ENCODE measurements at places on chromosomes 5 and 9.
A peak's percentile ranks its signal among the peaks of the same experiment; 100 is the strongest.

- DNase-seq: no peak
These were observed 7.4 kb downstream of the DMRTA1 start for GRCh38 chr9:22454016-22454415.

GRCh38 chr9:116736399-116737151, 49.5 kb downstream of the TRIM32 start:
- DNase-seq: no peak

- no peak for DNase-seq
These were observed 17.6 kb downstream of the CAMK2A start for GRCh38 chr5:150271923-150272322.

DNA sequence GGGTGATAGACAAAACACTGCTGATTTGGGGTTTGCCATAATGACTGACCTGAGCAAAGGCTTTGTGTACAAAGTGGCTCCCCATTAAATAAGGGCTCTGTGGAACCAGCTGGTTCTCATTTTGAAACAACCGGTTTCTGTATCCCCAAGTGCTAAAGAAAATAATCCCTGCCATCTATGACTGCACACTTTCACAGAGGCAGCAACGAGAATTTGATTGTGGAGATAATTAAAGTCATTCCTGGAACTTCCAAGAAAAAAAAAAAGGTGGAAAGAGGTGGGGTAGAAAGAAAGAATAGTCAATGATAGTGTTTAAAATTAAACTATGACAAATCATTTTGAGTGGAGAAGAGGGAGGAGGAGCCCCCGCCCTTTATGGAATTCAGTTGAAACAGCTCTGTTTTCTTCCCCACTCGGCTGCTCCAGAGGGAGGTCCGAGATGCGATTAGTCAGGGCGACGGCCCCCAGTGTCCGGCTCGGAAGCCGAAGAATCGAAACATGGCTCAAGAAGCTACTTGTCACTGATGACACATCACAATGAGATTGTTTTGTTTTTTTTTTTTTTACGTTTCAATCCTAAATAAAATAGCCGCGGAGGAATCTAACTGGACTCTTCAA, 38.4 kb downstream of the EBF1 start:
- DNase-seq: no peak

- DNase-seq: no peak
These were observed 160.5 kb downstream of the ENTREP1 start for GRCh38 chr9:69485466-69485865.

DNA sequence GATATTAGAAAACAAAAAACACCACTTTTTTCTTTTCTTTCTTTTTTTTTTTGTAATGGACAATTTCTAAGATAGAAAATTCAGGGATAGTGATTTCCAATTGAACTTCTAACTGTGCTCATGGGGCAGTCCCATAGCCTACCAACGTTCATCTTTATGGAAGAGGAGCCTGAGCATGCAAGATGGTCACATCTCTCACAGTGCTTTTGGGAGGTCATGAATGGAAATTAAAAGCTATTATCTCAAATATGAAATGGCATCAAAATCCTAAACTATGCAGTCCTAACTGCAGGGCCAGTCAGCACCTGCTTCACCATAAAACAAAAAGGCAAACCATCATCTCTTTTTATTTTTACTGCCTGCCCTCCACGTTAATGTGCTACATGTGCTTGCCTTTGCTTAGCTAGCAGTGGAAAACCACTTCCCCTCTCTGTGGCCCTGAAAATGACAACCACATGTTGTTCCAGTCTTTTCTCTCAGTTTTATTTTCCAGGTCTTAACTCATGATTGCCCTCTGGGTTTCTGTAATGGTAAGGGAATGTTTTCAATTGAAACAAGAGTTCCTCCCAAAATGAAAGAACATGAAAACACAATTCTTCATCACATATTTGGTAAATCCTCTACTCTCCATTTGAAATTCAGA, 16.7 kb downstream of the IFNB1 start:
- DNase-seq: no peak

GRCh38 chr5:5492087-5492933, 69.8 kb downstream of the ICE1 start:
- no peak for DNase-seq

- DNase-seq: no peak
These were observed 17.8 kb downstream of the UNC13B start for GRCh38 chr9:35179347-35180280.

DNA sequence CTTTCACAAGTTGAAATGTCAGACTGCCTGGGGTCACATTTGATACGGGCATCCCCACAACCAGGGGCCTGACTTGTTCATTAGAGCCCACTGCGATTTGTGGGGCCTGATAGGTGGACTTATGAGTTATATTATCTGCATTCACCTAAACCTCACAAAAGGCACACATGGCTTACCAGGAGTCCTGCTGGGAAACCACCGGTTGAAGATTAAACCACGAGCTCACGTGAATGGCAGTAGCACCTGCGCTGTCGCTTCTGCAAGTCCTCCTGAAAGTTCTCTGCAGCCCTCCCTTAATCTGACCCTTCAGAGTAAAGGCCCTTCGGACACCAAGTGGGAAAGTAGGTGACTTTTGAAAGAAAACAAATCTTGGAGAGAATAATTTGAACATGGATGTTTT, 68.9 kb downstream of the PPIC start:
- peak; percentile 17 for DNase-seq

GRCh38 chr9:9552665-9553064, 1060.1 kb downstream of the PTPRD start:
- DNase-seq: no peak

- DNase-seq: no peak
These were observed 188.6 kb upstream of the DMRT1 start for GRCh38 chr9:652914-653313.

- no peak for DNase-seq
These were observed 5.7 kb downstream of the SLC6A3 start for GRCh38 chr5:1439388-1440097.

- DNase-seq: no peak
These were observed 9.0 kb upstream of the SUSD3 start for GRCh38 chr9:93049491-93049890.

DNA sequence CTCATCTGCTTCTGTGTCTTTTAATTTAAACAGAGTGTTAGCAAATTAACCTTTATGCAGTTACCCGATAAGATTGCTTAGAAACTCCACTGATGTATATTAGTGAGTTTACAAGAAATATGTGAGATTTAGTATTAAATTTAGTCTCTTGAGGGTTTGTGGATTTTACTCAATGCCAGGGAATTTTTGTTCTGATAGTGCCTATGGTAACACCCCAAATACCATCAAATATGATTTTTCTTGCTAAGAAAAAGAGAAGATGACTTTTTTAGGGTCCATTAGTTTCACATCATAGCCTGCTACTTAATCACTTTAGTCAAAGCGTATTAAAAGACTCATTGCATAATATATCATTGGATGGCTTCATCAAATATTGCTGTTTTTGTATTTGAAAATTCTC, 224.9 kb downstream of the PCSK5 start:
- DNase-seq: no peak

- peak; percentile 71 for DNase-seq
These were observed 48.2 kb upstream of the SARDH start for GRCh38 chr9:133786371-133786753.

DNA sequence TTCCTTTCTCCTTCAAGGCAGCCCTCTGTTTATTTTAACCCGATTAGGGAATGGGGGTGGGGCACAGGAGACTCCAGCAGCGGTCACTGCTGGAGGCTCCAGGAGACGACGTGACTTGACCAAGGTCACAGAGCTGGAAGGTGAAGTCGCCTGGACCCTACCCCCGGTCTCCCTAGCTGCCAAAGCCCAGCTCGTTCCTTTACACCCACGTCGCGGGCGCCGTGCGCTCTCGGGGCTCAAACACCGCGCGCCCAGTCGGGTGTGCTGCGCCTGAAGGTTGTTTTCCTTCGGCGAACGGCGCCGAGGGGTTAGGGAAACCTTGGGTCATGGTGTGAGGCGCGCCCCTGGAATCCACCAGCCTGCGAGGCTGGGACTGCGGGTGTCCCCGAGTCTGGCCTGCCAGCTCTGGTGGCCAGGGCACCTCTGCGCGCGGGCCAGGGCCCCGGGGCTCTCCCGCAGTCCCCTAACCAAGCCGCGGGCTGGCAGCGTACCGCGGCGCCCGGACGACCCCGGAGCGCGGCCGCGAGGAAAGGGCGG, 747 bp upstream of the UNC5A start:
- DNase-seq: no peak

GRCh38 chr5:12080761-12081160, 176.5 kb upstream of the CTNND2 start:
- no peak for DNase-seq

GRCh38 chr9:125822902-125823301, 75.7 kb downstream of the PBX3 start:
- DNase-seq: no peak

- DNase-seq: no peak
These were observed 873.8 kb upstream of the WWC1 start for GRCh38 chr5:167417662-167418061.

DNA sequence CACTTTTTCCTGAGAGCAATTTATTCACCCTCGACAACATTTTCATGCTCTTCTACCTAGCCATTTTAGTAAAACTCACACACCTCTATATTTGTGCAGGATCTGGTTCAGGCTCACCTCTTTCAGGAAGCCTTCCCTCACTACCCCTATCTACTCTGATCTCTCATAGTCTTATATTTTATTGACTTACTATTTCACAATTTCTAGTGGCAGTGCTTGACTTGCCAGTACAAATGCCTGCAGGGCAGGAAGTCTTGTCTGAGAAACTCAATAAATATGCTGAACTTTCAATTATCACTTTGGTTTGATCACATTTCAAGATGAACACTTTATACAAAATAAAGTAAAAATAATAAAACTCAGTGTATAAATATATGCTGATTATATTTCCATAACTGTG, 226.8 kb downstream of the CETN3 start:
- no peak for DNase-seq

GRCh38 chr5:103842936-103843335, 280.3 kb upstream of the NUDT12 start:
- no peak for DNase-seq

DNA sequence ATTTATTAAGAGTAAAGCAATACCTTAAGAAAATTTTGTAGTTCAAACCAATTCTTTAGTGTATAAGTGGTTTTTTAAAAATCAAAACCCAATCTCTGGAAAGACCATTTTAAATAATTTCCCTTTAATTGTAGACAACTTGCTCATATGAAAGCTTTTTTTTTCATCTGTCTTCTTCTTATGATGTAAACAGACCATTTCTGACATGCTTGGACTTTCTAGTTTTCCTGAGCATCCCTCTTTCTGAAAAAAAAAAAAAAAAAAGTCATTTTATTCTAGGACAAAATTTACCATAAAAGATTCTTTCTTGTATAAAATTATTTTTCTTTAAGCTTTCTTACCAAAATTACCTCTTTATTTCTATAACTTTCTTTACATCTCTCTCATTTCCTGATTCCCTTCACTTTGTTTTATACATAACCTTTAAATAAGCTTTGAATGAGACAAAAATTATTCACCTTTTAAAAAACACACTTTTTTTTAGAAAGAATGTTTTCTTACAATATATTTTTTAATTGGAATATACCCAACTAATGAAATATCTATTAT, 67.5 kb downstream of the COL15A1 start:
- no peak for DNase-seq

DNA sequence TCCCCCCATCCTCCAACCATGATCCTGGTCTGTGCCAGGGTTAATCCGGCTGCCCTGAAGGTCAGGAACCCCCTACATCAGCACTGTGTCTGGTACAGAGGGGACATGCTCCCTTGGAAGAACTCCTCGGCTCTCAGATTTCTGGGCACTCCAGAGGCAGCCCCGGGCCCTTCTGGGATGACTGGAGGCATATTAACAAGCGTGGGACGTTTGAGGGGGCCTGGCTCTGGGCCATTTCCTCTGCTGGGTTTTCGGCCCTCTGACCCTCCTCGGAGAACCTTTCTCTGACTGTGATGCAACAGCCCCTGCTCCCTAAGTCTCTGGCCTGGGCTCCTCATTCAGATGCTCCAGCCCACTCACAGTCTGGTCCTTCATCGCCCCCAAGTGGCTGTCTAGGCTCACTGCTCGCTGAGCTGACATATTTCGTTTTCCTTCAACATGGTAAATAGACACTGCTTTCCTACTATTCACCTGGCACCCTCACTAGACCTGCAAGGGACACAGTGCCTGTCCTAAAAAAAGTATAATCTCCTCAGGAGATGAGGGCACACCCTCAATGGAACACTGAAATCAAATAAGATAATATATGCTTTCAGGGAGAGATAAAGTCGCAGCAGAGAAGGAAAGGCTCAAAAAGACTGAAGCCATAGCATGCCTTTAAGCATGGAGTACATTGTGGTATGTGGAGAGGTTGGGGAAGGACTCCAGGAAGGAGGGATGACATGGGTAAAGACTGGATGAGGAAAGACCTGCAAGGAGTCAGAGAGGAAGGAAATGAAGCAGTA, 404.7 kb upstream of the TRPC7 start:
- peak; percentile 44 for DNase-seq

- no peak for DNase-seq
These were observed 28.4 kb downstream of the RUSC2 start for GRCh38 chr9:35518225-35518821.

DNA sequence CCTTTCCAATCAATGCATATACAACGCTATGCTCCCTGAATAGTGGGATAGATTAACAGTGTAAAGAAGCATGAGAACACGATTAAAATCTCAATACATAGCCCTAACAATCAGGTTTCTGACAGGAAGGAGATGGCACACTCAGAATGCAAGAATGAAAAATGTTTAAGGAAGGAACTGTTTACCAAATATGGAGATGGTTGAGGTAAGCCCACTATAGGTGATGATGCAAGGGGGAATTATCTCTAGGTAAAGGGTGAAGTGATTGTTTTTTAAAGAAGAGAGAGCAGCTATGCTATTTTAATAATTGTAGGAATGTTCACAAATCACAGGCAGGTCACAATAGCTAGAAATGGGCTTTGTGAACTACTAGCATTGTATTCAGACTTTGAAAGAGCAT, 302.4 kb downstream of the CHSY3 start:
- DNase-seq: no peak

DNA sequence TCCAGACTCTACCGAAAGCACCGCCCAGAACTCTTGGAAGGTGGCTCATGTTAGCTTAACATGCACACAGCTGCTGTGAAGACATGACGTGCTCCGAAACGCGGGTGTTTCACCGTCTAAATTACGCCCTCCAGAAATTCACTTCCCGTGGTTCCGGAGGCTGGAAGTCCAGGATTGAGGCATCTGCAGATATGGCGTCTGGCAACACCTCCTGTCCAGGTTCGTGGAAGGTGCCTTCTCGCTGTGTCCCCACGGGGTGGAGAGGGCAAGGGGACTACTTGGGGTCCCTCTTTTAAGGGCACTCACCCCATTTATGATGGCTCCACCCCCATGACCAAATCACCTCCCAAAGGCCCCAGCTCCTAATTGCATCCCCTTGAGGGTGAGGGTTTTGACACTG, 348.0 kb upstream of the IRX2 start:
- no peak for DNase-seq
